ENCODE measurements at places on chromosomes 11 and 22.

DNA sequence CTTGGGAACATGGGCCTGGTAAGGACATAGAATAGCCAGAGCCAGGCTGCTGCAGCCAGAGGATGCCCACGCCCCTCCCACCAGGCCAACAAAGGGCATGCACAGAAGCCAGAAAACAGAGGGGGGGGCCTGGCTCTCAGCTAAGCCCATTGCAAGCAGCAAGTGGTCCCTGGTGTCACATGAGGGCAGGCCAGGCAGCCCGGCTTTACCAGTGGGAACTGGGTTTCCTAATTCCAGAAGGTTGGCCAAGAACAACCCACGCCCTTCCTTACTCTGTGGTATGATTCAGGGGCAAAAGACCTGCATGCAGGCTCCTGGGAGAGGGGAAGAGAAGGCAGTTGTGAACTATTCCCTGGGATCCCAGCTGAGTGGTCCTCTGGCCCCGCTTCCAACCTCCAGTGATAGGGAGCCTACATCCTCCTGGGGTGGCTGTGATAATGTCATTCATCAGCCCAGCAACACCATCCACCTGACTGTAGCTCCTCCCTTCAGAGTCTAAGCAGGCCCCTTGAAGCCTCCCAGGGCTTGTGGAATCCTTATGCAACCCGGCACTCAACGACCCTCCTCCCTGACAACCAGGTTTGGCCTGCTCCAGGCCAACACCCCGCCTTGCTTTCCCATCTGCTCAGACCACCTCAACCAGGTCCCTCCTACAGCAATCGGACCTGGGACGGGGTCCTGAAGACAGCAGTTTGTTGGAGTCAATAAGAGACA lies 62.1 kb upstream of the LMO1 start:
- no peak for DNase-seq

- DNase-seq, result no peak
Observed at GRCh38 chr11:75430714-75431532, 2.1 kb downstream of the KLHL35 start.

- DNase-seq, result no peak
Observed at GRCh38 chr22:50361688-50362087, 18.6 kb downstream of the PPP6R2 start.

DNA sequence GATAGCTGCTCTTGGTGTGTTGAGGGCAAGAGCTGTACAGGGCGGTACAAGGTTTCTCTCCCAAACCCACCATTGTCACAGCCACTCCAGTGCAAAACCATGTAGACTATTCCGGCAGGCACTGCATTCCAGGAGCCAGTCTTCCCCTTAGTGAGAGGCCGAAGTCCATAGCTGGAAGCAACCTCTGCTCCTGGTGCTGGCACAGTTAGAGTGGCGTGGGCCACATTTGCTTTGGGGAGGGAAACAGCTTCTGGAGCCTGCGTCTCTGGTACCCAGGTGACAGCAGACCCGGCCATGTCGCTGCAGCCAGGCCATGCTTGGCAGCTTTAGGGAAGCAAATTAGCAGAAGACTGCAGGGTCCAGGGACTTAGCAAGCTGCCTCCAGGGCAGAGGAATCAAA lies 788.0 kb downstream of the BRD1 start:
- DNase-seq, result no peak

DNA sequence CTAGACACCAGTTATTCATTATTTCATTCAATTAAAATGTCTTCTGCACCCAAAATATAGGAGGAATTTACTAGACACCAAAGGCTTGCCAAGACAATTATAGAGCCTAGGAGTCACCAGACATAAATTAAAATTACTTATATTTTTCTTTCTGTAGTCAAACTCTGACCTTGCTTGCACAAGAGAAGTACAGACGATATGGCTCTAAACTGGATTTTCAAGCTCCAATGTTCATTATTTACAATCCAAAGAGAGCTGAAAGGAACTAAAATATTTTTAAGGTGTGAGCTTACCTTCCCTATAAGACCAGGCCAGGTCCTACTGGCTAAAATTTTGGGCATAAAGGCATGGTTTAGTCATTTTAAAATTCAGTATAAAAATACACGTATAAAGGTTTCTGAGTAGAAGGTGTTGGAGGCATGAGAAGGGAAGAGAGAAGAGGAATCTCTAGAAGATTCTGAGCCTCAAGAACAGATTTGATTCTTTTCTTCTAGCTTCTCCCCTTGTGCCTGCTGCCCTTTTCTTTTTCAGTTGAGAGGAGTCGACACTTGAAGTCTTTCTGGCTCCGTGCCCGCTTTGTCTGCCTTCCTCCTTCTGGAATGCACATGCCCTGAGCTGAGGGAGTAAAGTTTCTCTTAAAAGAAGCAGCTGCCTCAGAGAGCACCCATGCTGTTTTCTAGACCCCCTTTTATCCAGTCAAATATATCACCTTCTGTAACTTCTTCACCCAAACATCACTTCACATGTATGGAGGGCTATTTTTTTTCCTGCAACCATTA lies 13.5 kb downstream of the C11orf97 start:
- no peak for DNase-seq

- DNase-seq, result no peak
Observed at GRCh38 chr11:123268156-123268555, 73.1 kb upstream of the CLMP start.
